Spleen (tissue), 13 donors: ENCODE measurements at places on chromosomes 1 and 21. TPM values are rescaled to one million over a fixed set of nuclear protein-coding genes. Genes with fewer than 3 reads are reported as not detected.

DNA sequence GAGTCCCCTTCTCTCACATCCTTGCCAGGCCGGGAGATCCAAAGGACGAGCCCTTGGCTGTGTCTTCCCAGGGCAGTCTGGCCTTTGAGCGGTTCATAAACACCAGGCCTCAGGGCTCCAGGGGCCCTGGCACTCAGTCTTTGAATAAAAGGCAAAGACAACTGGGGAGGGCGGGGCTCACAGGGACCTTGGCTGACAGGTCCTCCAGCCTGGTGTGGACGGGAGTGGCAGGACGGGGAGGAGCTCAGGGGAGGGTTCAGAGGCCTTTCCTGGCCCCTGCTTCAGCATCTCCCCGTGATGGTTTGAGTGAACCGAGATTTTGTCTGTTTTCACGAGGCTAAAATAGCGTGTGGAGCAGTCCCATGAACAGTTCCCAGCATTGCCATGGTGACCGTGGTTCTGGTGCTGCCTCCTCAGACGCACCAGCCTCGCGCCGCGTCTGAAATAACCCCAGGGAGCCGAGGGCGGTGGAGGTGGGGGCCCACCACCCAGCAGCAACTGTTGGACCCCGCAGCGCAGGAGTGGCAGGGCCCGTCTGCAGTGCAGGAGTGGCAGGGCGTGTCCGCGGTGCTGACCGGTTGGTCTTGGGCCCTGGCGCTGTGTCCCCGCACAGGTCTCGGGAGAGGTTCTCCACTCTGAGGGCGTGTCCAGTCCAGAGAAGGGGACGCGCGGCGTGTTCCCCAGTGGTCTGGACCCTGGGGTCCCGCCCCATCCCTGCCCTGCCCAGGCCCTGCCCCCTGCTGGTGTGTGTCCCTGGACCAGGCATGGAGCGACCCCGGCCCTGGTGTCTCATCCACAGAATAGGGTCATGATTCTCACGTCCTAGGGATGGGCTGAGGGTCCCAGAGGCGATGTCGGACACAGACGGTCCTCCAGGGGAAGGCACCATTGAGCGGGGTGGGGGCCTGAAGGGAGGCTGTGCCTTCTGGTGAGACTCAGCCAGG, 7.1 kb upstream of the PRKCZ start:
- no peak for DNase-seq

DNA sequence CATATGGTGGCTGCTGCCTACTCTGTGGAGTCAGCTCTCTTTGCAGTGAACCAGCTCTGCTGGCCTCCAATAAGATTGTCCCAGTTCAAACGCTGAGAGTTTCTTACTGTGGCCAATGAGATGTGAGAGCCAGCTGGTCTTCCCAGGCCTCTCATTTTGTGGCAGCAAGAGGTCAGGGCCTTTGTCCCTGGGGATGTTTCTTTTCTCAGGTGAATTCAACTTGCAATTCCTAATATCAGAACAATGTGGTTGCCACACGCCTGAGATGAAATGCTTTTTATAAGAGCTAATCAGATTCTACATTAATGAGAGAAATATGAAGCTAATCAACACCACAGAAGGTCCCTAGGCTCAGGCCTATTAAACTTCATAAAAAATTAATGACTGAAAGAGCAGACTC, 660.1 kb upstream of the CAMK1G start:
- DNase-seq: no peak

DNA sequence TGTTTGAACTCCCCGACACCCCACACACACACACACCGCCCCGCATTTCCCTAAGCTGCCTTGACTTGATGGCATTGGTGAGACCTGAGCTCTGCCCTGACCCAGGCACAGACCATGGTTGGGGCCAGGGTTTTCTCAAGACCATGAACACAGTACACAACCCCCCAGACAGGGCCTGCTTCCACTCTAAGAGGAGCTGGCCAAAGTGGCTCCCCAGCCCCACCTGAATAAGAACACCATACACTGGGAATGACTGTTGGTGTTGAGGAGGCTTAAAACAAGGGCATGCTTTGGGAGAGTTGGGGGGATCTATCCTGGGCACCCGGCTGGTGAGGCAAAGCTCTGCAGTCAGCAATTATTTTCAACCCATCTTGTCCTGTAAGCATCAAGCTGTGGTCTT, 77.6 kb upstream of the SYT6 start:
- DNase-seq: no peak

DNA sequence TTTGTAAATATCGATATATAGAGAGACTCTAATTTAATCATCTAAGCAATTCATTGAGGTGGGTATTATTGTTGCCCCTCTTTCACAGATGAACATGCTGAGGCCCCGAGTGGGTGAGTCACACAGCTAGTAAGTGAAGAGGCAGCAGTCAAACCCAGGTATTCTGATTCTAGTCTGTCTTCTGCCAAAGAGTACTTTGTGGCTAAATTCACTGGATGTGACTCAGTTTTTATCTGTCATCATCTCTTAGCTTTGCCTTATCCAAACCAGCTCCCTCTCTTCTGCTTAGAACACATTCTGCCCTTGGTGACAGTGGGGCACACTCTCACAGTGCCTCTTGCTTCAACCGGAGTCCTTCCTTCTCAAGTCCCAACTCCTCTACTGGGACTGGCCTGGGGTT, 11.5 kb downstream of the FCRL5 start:
- DNase-seq: no peak

Gene PPM1J
- total RNA-seq: 1.8 TPM

Gene FBLIM1
- 70.6 TPM for total RNA-seq

- no peak for DNase-seq
Measured at GRCh38 chr1:159877695-159878444, 15.4 kb upstream of the VSIG8 start.

Gene DIO1
- 0.38 TPM for total RNA-seq
